Kidney capillary endothelial cell (primary cell): ENCODE measurements at places on chromosomes 16 and 17.

DNA sequence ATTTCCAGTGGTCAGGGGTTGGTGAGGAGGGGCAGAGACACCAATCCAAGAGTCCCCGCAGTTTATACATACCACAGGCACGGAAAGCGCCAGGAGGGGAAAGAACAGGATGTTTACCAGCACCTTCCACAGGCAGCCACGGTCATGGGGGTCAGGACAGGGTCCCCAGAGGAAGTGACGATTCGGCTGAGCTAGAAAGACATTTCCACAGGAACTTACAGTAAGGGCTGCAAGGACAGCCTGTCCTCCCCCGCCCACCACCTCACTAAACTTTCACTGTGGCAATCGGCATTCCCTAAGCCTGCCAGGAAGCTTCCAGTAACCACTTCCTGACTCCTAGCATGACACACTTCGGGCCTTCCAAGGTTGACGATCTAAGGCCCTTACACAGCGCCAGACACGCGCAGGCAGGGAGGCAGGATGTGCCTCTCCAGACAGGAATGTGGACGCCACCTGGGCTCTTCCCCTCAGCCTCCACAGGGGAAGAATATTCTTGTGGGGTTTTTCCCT is 1.2 kb upstream of the MT2A start:
- DNase-seq: peak; percentile 100

- DNase-seq: no peak
Observed at GRCh38 chr16:12900599-12901203, 697 bp upstream of the SHISA9 start.

GRCh38 chr17:40978575-40979151 is 5.5 kb downstream of the KRT40 start:
- DNase-seq: no peak

GRCh38 chr16:2846511-2847310 is 11.3 kb downstream of the PRSS22 start:
- peak; percentile 72 for DNase-seq

- no peak for DNase-seq
Observed at GRCh38 chr17:80169784-80170500, at the start of gene CARD14. Gene CARD14 (plus strand): TSS chr17:80170030. CDS start chr17:80181439, 11,409 bp downstream.

- DNase-seq: no peak
Observed at GRCh38 chr16:28105954-28106353, 42.4 kb upstream of the GSG1L start.

GRCh38 chr17:82015311-82015971 is 7.2 kb downstream of the CENPX start:
- DNase-seq: no peak

DNA sequence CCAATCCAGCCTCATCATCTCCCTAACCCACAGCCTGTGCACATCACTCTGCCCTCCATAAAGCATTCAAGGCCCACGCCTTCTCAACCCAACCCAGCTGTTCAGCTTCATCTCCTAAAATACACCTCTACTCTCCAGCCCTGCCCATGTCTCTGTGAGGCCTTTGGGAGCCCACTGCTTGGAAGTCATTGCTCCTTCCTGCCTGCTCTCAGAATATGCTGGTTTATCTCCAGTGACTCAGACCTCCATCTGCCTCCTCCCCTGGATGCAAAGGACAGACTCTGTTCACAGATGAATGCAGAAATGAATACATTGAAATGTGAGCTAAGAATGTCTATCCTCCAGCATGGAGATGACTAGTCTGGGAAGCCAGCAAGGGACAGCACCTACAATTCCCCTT is 19.0 kb downstream of the KCNG4 start:
- no peak for DNase-seq

- DNase-seq: no peak
Observed at GRCh38 chr16:9060225-9060624, 31.2 kb upstream of the HAPSTR1 start.

- peak; percentile 20 for DNase-seq
Observed at GRCh38 chr16:58843675-58844074, 109.6 kb upstream of the GOT2 start.

- no peak for DNase-seq
Observed at GRCh38 chr17:13776027-13776551, 174.4 kb upstream of the HS3ST3A1 start.

- DNase-seq: no peak
Observed at GRCh38 chr17:50266384-50267073, 7.7 kb upstream of the TMEM92 start.

DNA sequence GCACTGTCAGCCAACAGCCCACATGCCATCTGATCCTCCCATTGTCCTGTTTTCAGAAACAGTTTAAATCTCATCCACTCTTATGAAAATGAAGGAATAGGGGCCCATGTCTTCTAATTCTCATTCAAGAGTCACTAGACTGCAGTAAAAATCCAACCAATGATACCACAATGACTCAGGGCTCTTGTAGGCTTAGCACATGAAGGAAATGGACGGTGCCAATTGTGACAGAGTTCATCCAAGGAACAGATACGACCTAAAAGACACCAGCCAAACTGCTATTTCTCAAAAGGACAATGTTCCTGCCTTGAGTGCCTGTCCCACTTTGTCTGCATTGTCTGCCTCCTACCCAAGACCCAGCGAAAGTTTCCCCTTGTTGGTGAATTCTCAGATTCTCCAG is 204.8 kb upstream of the COX10 start:
- no peak for DNase-seq

DNA sequence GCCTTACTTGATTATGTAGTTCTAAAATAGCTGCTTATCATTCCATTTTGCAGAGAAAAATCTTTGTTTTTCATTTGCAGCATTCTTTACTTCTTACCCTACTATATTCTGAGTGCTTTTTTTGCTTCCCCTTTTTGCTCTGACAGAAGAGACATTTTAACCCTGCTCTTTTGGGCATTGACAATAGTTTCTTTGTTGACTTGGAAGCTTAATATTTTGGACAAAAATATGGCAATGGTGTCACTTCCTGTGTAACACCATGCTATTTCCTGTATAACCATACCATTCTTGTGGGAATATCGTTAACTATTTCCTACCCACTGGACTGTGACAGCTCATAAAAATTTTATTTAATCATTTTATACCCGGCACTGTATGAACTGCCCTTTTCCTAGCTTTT is 747.1 kb downstream of the CDH8 start:
- peak; percentile 48 for DNase-seq

GRCh38 chr16:79599837-79600637 is 500 bp downstream of the MAF start:
- DNase-seq: peak; percentile 44

DNA sequence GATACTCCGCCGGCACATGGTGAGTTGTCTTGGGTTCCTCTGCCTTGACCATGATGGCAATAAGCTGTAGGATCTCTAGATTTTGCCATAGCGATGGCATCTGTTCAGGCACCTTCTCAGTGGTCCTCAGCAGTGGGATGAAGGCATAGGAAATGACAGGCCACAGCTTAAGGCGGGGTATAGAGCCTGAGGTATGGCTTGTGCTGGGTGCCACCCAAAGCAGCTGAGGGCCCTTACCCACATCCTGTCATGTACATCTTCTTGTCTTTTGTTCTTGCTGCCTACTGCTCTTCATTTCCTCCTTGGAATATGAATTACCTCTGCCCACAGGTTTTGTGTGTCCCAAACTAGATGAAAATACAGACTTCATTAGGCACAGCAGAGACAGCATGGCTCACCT is 29.5 kb downstream of the KAT7 start:
- no peak for DNase-seq

DNA sequence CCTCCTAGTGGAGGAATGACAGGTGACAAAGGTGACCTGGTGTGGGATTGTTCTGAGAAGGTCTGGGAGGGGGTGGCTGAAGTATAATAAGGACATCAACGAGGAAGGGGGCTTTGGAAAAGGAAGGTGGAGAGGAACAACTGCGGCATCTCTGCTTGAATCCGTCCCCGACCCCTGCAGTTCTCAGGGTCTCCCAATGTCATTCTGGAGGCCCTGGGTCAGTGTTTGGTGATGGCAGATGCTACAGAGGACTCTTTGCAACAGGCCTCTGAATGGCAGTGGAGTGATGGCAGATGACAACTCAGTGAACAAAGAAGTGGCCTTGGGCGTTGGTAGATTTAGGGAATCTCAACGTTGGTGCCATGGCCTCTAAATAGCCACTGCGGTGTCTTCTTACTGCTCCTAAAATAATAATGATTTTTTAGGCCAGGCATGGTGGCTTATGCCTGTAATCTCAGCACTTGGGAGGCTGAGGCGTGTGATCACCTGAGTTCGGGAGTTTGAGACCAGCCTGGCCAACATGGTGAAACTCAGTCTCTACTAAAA is 1.3 kb downstream of the ENGASE start:
- no peak for DNase-seq

GRCh38 chr16:67207249-67208091 is 8.5 kb downstream of the ELMO3 start:
- DNase-seq: no peak

- DNase-seq: no peak
Observed at GRCh38 chr17:2598166-2598565, 4.7 kb downstream of the PAFAH1B1 start.

DNA sequence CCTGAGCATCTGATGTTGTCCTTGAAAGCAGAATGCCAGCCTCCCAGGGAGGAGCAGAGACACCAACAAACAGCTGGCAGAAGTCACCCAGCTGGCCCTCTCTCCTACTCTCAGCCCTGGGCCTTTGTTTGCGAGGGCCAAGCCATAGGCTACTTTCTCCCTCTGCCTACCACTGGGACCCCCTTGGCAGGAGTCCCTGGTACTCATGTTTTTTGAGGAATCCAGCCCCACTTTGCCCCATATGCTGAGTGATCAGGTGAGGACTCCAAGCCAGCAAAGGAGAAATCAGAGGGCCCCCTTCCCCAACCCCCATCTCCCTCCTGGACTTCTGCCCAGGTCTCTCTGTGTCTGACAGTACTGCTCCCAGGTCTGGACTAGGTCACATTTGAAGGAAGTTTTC is 121.9 kb downstream of the USP31 start:
- DNase-seq: no peak

DNA sequence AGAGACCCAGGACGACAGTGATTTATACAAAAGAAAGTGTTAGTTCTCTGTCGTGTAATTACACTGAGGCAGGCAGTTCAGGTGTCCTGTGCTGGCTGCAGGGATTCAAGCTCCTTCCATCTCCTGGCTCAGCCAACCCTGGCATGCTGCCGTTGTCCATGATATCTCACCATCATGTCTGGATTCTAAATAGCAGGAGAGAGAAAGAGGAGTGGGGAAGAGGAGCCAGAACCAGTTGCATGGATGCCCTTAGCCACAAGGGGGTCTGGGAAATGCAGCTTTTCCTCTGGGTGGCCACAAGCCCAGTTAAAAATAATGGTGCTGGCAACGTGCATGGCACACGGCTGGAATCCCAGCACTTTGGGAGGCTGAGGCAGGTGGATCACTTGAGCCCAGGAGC is 9.7 kb downstream of the C16orf54 start:
- no peak for DNase-seq
